ENCODE measurements at places on chromosomes 7 and 10.

DNA sequence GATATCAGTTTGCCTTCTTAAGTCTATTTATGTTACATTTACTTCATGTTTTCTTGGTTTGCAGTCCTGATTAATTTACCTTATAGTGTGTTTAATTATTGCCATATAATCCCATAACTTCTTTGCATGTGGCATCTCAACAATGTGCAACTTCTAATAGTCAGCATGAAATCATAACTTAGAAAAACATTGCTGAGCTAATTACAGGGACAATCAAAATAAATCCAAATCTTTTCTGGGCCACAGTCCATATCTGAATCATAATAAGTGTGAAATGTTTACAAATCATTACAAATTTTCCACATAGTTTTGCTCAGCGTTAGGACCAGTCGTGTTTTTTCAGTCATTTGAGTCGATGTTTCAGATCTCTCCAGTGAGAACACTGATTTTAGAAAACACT is 29.1 kb upstream of the CABCOCO1 start:
- DNase-seq: no peak

GRCh38 chr10:61341008-61341407 is 112.2 kb downstream of the TMEM26 start:
- DNase-seq: no peak

GRCh38 chr7:12719141-12719919 is 31.9 kb downstream of the ARL4A start:
- DNase-seq: peak; percentile 55

DNA sequence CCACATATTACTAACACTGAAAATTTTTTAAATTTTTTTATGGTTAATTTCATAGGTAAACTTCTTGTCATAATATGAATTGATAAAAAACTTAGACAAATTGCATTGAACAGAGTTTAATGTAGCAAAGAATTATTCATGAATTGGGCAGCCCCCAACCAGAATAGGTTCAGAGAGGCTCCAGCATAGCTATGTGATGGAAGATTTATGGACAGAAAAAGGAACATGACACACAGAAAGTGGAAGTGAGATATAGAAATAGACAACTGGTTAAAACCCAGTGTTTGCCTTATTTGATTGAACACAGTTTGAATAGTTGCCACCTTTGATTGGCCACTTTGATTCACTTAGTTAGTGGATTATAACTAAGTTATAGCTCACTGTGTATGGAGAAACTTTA is 87.2 kb downstream of the AHR start:
- DNase-seq: no peak

GRCh38 chr10:97684866-97685394 is 2.1 kb downstream of the AVPI1 start:
- no peak for DNase-seq

DNA sequence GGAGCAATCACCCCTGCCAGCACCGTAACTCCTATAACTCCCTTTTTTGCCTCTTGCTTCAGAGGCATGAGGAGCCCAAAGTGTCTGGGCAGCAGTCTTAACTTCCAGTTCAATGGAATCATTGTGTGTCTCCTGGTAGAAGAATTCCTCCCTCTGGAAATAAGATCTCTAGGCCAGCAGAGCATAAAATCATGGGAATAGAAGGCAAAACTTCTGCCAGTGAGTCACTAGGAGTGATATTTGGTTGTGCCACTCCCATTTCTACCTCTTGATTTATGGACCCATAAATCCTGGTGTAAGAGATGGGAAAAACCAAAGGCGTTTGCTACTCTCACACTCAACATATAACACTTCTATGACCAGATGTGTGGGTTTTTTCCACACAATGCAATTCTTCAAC is 104.9 kb upstream of the FAM180A start:
- DNase-seq: no peak

DNA sequence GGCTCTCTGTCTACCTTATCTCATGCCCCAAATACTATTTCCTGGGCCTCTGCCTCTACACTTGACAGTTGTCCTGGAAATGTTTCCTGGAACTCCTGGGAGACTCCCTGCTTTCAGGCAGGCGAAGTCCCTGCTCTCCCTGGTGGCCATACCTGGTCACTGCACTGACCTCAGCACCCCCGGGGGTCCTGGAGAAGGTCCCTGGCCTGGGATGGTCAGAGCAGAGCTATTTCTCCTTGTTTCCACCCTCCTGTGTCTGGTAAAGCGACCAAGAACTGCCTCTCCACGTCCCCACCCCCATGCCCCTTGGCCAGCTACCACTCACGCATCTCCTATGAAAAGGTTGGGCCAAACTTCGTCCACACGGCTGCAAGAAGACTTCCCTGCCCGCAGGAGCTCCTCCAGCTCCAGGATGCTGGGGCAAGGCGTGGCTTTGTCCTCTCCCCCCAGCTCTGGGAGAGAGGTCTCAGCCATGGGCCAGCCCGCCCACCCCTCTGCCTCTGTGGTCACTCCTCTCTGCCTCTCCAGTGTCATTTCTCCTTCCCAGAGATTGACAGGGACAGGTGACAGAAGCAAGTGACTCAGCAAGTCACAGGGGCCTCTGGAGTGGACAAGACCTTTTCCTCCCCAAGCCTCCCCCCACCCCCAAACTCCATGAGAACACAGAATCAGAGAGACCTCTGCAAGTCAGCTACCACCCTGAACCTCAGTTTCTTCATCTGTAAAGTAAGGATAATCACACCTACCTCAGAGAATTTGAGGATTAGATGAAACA is 2.6 kb upstream of the SAMD8 start:
- no peak for DNase-seq

Measured in brain microvascular endothelial cell (primary cell).